Activated CD4-positive, CD25-positive, alpha-beta regulatory T cell treated with anti-CD3 and anti-CD28 coated beads, Interleukin-2, amount 50 U/mL, for 16 hours (primary cell): ENCODE measurements at places on chromosomes 11 and 22.

- no peak for DNase-seq
Observed at GRCh38 chr11:131486100-131486499, 115.7 kb downstream of the NTM start.

- DNase-seq: no peak
Observed at GRCh38 chr11:69049490-69049867, 747 bp downstream of the TPCN2 start.

DNA sequence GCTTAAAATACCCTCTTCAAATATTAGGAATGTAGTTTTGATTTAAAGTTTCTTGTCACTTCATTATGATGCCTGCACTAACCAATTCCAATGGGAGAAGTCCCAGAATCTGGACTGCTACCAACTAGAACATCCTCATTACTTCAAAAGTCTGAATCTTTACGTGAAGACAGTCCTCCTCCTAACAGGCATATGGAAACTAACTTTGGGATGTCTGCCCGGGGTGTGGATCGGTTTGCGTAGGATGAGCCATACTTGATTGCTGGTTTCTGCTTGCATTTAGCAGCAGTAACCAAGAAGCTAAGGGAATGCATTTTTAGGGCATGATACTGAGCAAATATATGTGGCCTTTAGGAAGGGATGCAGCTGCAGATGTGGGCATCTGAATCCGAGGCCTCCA, 177.1 kb downstream of the LRRC4C start:
- no peak for DNase-seq

DNA sequence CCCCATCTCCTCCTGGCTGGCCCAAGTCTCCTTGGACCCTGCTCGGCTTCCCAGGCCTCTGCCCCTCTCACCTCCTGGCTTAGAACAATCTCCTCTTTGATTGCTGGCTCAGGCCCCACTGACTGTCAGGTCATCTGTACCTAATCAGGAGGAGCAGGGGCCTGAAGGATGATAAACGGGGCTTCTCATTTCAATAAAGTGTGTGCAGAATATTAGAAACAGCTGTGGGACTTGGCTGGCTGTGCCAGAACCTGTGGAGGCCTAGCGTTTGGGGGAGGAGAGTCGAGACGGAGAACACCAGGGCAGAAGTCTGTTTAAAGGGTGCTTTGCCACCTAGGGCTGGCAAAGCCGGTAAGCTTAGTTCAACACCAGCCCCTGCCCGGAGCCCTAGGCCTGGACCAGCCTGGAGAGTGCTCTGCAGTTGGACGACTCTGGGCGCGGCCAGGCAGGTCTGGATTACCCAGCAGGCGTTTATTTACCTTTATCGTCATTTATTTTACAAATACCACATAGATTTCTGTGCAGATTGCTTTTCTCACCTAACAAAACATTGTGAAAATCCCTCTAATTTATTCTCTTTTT, 10.1 kb upstream of the VSIG10L2 start:
- no peak for DNase-seq
